ENCODE measurements at places on chromosomes 2 and 18.

- DNase-seq, result no peak
These were observed 80.8 kb upstream of the LCLAT1 start for GRCh38 chr2:30366199-30366691.

- no peak for DNase-seq
These were observed 39.1 kb downstream of the STK17B start for GRCh38 chr2:196131949-196132925.

- no peak for DNase-seq
These were observed 11.8 kb upstream of the KCMF1 start for GRCh38 chr2:84959095-84959565.

GRCh38 chr2:132253496-132254305 is 91.9 kb upstream of the ANKRD30BL start:
- DNase-seq, result no peak

- no peak for DNase-seq
These were observed 191.1 kb downstream of the IKZF2 start for GRCh38 chr2:212960336-212960735.

DNA sequence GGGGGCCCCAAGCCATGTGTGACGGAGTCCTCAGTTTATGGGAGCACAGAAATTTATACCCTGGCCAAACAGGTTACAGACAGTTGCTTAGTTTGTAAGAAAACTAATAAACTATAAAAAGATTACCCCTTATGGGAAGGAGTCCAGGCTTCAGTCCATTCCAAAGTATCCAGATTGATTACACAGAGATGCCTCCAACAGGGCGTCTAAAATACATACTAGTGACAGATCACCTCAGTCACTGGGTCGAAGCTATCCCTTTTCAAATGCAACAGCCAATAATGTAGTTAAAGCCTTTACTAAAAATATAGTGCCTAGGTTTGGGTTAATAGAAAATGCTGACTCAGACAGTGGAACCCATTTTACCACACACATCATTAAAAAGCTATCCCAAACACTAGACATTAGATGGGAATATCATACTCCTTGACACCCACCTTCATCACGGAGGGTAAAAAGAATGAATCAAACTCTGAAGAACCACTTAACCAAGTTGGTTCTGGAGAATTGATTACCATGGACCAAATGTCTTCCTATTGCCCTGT is 10.7 kb downstream of the PRPF40A start:
- no peak for DNase-seq

GRCh38 chr2:73174244-73174643 is 28.1 kb upstream of the NOTO start:
- DNase-seq, result no peak

DNA sequence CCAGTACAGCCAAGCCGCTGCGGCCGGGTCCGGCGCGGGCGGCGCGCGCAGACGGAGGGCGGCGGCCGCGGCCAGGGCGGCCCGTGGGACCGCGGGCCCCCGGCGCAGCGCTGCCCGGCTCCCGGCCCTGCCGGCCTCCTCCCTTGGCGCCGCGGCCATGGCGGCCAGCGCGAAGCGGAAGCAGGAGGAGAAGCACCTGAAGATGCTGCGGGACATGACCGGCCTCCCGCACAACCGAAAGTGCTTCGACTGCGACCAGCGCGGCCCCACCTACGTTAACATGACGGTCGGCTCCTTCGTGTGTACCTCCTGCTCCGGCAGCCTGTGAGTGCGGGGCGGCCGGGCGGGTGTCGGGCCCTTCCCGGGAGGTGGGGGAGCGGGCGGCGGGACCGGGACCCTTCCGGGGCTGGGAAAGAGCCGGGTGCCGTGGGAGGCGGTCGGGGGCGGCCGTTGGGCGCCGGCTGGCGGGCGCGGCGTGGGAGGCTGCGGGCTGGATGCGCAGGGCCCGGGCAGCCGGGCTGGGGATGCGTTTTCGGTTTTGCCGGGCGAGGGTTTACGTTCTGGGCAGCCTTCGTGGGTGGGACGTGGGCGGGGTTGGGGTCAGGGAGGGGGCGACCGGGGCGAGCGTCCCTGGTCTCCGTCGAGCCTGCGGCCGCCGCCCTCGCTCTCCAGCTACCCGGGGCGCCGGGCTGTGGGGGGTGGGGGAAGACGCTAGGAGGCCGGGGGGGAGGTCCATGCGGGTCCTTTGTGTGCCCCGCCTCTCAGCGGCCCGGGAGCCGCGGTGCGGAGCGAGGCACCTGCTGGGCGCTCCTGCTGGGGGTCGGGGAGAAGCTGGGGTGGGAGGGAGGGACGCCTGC is 537 bp downstream of the AGFG1 start:
- no peak for DNase-seq

DNA sequence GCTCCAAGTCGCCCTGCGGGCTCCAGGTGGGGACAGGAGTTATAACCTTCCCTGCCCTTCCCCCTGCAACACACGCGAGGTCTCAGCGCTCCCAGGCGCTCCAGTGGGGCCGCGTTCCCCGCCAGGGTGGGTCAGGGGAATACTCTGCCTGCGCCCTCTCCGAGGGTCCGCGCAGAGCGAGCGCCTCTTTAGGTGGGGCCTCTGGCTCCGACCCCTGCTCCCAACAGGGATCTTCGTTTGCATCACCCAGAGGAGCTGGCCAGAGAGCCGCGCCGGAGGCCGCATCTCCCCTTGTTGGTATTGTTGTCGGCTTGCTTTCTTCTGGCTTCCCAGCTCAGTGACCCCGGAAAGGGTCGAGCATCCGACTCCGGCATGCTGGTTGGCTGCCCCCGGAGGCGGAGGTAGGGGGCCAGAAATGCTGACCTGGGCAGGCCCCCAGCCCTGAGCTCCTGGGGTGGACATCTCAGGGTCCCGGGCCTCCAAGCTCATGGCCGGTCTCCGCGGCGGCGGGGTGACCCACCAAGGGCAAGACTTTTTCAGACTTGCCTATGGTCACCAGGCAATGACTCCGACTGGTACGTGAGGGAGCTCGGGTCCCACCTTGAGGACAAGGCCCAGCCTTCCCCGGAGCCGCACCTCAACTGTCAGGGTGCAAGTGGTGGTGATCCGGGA is 11.2 kb upstream of the EN1 start:
- DNase-seq, result no peak

DNA sequence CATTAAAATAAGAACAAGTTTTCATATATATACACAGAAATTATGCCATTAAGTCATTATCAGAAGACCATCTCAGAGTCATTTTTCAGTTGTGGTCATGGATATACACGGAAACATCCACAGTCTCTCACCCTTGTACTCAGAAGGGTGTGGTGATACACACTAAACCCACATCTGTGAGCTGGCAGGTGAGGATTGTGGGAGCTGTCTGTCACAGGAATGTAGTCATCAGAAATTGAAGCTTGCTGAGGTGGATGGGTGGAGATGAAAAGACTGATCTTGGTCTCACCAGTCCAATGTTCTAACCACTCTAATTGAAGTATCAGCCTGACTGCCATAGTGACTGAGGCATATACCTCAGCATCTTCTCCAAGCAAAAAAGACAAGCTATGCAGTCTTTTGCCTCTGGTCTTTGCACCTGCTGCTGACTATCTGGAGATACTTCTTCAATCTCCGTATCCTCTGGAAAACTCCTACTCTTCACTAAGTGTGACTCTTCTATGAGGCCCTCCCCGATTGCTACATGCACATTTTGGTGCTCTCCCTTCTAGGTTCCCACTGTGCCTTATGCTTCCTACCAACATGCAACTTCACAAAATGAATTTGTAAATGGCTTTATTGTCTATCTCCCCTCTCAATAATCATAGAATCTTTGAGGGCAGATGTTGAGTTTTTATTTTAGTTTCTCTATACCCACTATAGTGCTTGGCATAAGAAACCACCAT is 232.8 kb downstream of the DYM start:
- DNase-seq, result no peak

- DNase-seq, result no peak
These were observed 64.0 kb upstream of the POMC start for GRCh38 chr2:25232248-25232825.

GRCh38 chr2:240624950-240625621 is at the start of gene GPR35:
GPR35 (plus strand) TSS chr2:240625480; CDS start chr2:240629953, 4,473 bp downstream.
- DNase-seq, result peak; percentile 15

DNA sequence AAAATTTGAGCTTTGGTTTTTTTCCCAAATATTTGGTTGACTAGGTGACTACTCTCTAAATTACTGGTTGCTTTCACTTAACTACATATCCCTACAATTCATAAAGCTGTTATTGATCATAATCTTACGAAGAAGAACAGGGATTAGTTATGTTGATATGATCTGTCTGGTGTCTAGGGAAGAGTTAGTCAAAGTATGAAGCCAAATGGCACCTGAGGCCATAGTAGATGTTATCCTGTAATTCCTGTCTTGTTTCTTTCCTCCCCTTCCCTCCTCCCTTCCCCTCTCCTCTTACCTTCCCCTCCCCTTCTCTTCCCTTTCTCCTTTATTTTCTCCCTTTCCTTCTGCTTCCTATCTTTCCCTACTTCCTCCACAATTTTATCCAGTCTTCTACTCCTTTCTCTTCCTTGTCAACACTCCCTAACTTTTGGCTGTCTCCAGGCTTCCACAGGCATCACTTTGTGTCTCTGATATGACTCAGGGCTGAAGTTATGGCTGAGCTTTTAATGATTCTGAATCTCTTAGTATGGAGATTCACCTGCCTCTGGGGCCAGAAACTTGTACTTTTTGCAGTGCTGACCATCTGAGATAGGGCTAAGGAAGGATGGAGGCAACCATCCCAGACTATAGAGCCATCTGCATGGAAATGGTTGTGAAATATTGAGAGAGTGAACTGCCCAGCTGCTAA is 149.9 kb upstream of the TCF4 start:
- no peak for DNase-seq

GRCh38 chr2:217246108-217246507 is 386.2 kb upstream of the TNP1 start:
- no peak for DNase-seq

DNA sequence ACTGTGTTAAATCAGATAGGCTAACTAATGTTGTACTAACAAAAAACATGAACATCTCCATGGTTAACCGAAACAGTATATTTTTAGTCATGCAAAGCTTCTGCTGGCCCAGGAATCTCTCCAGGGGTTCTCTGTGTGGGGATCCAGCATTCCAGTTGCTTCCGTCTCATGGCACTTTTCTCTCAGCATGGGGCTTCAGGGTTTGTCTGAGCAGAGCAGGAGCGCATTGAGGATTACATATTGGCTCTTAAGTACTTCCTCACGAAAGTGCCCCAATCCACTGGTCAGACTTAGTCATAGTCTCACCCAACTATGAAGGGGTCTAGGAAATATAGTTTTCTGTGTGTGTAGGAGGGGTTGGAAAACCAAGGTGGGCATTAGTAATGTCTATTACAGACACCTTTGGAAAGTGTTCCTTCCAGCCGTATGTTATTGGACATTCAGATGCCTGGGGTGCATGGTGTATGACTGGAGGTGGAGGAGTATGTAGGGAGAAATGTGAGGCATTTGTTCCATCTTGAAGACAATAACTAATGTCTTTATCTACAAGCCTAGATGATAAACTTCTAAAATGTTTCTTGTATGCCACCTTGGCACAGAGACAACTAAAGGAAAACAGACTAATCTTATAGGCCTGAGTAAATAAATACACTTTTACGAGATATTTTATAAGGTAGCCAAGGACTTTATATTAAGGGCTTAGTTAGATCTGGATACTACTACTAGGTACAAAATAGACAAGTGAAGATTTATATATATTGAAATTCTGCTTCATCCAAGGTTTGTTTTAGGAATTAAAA is 123.8 kb upstream of the ZEB2 start:
- no peak for DNase-seq

DNA sequence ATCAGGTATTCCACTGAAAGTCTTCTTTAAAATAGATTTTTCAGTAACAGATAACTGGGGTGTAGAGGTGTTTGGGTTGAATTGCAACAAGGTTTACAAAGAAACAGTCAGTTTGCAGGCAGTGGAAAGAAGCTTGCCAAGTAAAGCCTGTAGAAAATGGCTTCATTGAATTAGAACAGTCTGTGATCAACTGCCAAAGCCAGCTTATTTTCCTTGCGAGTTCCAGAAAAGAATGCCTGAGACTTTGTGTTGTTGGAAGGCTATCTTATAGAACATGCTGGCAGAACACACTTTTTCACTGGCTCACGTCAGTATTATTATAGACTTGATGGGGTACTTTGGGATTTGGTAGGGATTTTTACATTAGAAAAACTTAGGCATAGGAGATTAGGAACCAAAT is 601.0 kb downstream of the XIRP2 start:
- DNase-seq, result no peak

DNA sequence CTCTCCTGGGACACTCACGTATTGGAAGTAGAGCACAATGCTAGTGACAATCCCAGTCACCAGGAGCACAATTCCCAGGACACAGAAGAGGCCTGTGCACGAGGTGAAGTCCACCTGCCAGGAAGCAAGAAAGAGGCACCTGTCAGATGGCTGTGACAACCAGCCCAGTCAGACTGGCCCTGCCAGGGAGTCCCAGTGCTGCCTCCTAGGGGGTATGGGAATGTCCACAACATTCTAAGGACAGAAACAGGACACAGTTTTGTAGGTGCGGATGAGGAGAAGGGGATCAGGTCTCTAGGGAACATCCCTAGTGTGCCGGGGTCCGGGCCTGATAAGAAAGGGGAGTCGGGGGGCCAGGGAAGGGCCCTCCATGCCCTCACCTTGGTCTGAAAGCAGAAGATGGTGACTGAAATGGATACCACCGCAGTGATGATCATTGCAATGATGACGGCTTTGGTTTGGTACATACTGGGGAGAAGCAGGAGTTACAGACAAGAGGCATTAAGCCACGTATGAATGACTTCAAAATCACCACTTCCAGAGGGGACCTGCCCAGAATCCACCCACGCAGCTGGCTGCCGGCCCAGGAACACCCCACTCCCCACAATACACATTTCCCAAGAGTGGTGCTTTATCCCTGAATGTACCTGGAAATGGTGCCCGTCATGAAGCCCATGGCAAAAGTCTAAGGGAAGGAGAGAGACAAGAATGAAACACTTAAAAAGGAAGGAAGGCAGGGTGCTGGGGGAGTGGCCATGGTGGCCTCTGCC is 6.9 kb downstream of the PNKD start:
- no peak for DNase-seq

All from smooth muscle cell of the brain vasculature (primary cell).